ENCODE measurements at places on chromosomes 1 and 21. TPM values are rescaled to one million over a fixed set of nuclear protein-coding genes. Genes with fewer than 3 reads are reported as not detected.

Gene C1orf56
- 3.9 TPM for total RNA-seq

Gene ADORA3
- 9.3 TPM for total RNA-seq

GRCh38 chr1:188154761-188155160 lies 1326.0 kb downstream of the PLA2G4A start:
- DNase-seq, result no peak

GRCh38 chr1:52238474-52238873 lies 96.6 kb downstream of the ZFYVE9 start:
- DNase-seq, result no peak

DNA sequence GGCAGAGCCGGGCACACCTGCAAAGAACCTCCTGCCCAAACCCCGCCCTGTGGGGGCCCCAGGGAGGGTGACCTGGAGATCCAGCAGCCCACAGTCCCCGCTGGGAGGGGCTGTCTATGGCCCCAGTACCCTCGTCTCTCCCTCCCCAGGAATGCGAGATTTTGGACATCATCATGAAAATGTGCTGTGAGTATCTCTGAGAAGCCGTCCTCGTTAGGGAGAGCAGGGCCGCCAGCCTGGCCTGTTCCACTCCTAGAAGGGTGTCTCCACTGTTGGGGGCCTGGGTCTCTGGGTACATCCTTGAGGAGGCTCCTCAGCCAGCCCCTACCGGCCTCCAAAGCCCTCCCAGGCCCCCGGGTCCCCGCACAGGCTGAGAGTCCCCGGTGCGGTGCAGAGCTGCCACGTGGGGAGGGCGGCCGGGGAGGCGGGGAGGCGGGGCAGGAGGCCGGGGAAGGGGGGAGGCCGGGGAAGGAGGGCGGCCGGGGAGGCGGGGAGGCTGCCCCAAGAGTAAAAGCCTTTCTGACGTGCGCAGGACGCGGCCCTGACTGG lies 18.7 kb downstream of the COL6A1 start:
- DNase-seq, result no peak

- no peak for DNase-seq
These were observed 17.4 kb downstream of the DNM3 start for GRCh38 chr1:171858696-171859095.

GRCh38 chr1:109535971-109536491 lies 3.6 kb upstream of the GPR61 start:
- no peak for DNase-seq

DNA sequence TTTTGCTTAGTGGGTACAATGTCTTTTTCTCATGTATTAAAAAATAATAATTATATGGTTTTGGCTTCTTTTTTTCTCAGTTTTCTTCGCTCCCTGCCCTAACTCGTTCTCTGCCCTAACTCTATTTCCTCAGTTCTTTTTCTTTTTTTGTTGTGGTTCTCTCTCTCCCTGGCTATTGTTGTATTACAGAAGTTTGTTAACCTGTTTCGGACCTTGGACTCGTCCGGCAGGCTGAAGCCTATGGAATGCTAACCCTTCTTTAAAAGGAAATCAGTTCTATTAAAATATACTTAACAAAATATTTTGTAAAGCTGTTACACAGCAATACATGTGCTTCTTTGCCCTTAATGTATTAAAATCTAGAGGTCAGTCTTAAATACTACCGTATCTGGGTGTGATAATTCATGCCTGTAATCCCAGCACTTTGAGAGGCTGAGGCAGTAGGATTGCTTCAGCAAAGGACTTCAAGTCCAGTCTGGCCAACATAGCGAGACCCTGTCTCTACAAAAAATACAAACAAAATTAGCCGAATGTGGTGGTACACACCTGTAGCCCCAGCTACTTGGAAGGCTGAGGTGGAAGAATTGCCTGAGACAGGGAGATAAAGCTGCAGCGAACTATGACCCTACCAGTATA lies 64.1 kb downstream of the ANGPTL1 start:
- DNase-seq, result no peak

GRCh38 chr1:155527677-155528076 lies 34.9 kb downstream of the ASH1L start:
- DNase-seq, result no peak

GRCh38 chr1:156386134-156386901 lies 17.3 kb downstream of the RHBG start:
- DNase-seq, result no peak

DNA sequence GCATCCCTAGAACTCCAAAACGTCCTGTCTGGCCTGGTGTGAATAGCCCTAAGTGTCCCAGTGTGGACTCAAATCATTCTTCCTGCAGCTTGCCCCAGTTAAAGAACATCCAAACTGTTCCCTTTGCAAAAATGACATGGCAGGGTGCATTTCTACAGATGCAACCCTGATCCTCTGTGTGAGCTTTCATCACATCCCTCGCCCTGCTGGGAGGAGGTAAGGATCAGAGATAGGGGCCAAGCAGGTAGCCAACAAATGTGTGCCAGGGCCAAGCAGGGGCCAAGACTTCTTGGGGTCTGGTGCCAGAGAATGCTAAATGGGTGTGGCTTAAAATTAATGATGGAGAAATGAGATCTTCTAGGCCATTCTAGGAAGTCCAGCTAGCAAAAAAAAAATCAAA lies 27.1 kb upstream of the MPZL1 start:
- no peak for DNase-seq

Gene CELA3B
- total RNA-seq, result not detected

- no peak for DNase-seq
These were observed 6.1 kb downstream of the NPL start for GRCh38 chr1:182795563-182796228.

- DNase-seq, result no peak
These were observed 4.5 kb downstream of the UHMK1 start for GRCh38 chr1:162502077-162502476.

- no peak for DNase-seq
These were observed 54.9 kb upstream of the RAP1GAP start for GRCh38 chr1:21724098-21724497.

Gene ZNF496
- total RNA-seq, result 28.0 TPM

Gene ACTRT2
- not detected for total RNA-seq

Gene GBP3
- total RNA-seq, result 46.6 TPM

Gene EFHD2
- total RNA-seq, result 64.3 TPM

Gene C1QTNF12
- 2.6 TPM for total RNA-seq

DNA sequence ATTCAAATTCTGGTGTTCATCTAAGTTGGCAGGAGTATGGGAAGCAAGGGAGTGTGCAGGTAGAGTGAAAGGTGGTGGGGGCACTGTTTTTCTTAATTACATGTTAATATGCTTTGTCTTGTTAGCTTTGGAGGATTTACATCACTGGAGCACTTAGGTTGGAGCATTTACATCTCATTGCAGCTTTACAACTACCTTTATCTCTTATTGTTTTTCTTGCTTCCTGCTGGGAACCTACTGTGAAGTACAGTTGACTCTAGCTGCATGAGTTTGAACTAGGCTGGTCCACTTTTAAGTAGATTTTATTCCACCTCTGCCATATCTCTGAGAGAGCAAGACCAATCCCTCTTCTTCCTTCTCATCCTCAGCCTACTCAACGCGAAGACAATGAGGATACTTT lies 554.8 kb upstream of the B3GALT2 start:
- no peak for DNase-seq

DNA sequence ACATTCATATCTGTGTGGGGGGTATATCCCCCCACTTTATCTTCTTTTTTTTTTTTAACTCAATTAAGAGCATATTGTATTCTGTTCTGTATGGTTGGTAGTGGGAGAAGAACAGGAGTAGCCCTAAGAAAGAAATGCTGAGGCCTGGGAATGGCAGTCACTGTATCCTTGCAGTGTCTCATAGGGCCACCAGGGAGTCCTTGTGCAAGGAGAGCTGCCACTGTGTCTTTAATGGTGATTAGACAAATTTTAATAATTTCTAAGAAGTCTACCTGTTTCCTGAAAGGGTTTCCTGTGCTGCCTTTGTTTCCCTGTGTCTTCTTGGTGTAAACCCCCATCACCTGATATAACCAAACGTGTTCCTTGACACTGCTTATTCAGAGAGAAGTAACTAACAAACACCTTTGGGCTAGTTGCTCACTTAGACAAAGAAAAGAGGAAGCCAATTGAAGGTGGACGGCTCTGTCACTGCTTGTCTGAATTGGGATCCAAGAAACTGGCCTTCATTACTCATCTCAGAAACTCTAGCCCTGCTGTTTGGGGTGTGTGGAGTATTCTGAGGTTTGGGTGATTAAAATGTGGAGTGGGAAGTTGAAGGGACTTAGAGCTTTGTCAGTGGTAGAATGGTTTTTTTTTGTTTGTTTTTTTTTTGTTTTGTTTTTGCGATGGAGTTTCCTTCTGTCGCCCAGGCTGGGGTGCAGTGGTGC lies 15.2 kb downstream of the GIPC2 start:
- DNase-seq, result no peak

DNA sequence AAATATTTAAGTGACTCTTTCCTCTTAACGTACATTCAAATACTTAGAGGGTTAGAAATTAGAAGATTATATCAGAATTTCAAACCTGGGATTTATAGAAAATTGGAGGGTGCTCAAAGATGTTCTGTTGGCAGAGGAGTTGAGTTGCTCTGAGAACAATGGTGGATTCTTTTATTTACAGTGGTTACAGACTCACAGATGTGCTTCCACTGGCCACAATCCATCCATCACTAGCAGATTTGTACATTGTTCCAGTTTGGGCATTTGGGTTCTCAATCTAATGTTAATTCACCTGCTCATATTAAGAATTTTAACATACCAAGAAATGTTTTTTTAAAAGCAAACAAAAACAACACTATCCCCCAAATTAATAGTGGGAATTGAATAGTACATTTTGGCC lies 23.5 kb downstream of the DNAJC6 start:
- DNase-seq, result no peak

DNA sequence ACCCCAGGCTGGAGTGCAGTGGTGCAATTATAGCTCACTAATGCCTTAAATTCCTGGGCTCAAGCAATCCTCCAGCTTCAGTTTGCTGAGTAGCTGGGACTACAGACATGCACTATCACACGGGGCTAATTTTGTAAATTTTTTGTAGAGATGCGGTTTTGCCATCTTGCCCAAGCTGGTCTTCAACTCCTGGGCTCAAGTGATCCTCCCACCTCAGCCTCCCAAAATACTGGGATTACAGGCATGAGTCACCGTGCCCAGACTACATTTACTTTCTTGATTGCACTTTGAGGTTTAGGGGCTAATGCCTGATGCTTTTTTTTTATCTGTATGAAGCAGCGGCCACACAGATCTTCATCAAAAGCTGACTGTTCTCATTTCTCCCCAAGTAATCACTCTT lies 124.6 kb downstream of the KIF26B start:
- DNase-seq, result no peak

DNA sequence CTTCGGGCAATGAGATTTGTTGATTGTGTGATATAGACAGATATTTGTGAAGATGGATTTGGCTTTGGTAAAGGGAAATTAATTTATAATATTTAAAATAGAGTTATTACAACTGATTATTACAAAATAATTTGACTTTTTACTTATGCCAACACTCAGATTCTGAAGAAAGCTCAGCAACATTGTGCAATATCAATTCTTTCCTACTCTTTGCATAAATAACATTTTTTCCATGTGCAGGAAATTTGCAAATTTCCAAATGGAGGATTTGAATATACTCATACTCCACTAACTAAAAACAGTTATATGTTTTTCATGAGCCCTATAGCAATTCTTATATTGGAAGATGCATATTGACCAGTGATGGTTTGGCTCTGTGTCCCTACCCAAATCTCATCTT lies 676.4 kb upstream of the ADAMTS5 start:
- DNase-seq, result no peak

GRCh38 chr1:18537386-18538306 lies 56.9 kb downstream of the KLHDC7A start:
- peak; percentile 45 for DNase-seq

GRCh38 chr1:12114916-12115315 lies 51.8 kb downstream of the TNFRSF8 start:
- DNase-seq, result no peak

GRCh38 chr1:210363119-210363518 lies 34.4 kb downstream of the HHAT start:
- no peak for DNase-seq

Gene PLPP3
- 124 TPM for total RNA-seq

- no peak for DNase-seq
These were observed 6.3 kb downstream of the TTC3 start for GRCh38 chr21:37079211-37079824.

DNA sequence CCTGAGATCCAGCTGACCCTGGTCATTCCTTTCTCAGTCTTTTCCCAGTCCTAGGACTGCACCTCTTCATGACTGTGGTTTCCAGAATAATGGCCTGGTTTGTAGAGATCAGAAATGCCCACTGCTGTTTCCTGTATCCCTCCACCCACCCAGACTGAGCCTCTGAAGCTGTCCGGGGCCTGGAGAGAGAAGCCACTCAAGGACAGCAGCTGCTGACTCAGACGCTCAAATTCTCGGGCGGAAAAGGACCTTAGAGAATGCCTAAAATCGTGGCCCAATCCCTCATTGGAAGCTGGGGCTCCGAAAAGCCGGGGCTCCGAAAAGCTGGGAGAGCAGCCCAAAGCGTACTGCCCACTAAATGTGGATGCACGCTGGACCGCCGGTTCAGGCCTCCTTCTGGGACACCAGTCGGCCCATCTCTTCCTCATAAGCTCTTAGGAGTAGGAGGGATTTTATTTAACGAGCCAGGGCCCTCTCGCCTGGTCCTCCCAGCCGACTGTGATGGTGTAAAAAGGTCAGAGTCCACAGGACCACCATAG lies 7.8 kb upstream of the GPR61 start:
- no peak for DNase-seq

DNA sequence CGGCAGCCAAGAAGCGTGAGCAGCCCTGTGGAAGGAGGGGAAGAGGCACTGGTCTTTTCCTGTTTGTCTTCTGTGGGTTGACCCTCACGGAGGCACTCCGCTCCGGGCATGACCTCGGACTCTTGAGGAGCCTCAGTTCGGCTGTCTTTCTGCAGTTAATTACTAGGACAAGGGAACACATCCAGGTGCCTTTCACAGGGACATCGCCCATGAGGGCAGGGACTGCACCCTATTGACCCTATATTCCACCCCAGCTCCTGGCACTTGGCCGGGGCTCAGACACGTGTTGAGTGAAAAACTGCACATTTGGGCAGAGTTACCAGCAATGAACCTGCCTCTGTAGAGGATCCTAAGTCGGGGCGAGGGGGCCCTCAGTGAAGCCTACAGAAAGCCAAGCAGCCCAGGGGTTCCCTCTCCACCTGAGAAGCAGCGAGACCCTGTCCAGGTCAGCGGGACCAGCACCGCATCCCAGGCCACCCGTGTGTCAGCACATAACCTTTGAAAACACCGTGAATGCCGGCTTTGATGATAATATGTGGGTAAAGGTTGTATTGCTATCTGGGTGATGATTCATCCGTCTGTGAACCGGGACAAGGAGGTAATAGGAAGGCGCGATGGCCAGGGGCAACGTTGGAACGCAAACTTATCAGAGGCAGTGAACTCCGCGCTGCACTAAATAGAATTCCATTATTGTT lies 161.4 kb upstream of the ARHGEF16 start:
- no peak for DNase-seq

DNA sequence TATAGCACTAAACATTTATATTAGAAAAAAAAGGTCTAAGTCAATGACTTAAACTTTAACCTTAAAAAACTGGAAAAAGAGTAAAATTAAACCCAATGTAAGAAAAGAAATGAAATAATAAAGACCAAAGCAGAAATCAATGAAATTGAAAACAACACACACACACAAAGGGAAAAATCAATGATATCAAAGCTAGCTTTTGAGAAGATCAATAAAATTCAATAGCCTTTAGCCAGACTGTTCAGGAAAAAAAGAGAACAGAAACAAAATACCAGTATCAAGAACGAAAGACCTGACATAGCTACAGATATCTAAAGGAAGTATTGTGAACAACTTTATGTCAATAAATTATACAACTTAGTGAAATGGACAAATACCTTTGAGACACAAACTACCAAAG lies 7.1 kb downstream of the DHCR24 start:
- no peak for DNase-seq

Measured in upper lobe of right lung (tissue), 1 donor.